ENCODE measurements at places on chromosomes 6 and 20.
A peak's percentile ranks its signal among the peaks of the same experiment; 100 is the strongest.

DNA sequence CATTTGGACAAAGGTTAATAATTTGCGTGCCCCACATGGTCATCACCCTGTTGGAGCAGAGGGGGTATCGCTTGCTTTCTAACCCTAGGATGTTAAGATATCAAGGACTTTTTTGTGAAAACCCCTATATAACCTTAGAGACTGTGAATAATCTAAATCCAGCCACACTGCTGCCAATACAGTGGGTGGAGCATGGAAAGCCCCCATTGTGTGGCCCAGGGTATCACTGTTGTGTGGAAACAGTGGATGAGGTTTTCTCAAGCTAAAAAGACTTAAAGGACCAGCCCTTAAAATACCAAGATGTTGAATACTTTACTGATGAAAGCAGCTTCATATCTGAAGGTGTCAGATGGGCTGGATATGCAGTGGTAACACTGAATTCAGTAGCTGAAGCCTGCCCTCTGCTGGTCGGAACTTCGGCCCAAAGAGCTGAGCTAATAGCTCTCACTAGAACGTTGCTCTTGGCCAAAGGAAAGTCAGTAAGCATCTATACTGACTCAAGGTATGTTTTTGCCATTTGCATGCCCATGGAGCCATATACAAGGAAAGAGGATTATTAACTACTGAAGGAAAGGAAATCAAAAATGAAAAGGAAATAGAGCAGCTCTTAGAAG is 695.2 kb downstream of the PHF3 start:
- DNase-seq, result peak; percentile 13

GRCh38 chr20:50194422-50194830 is 3.8 kb downstream of the CEBPB start:
- no peak for DNase-seq

GRCh38 chr6:21348504-21349195 is 244.9 kb upstream of the SOX4 start:
- DNase-seq, result no peak

GRCh38 chr6:128000363-128000762 is 99.5 kb upstream of the THEMIS start:
- DNase-seq, result no peak

Data from GM20000 (cell line).